ENCODE measurements at places on chromosomes 5 and 9. TPM values are rescaled to one million over a fixed set of nuclear protein-coding genes. Genes with fewer than 3 reads are reported as not detected.

DNA sequence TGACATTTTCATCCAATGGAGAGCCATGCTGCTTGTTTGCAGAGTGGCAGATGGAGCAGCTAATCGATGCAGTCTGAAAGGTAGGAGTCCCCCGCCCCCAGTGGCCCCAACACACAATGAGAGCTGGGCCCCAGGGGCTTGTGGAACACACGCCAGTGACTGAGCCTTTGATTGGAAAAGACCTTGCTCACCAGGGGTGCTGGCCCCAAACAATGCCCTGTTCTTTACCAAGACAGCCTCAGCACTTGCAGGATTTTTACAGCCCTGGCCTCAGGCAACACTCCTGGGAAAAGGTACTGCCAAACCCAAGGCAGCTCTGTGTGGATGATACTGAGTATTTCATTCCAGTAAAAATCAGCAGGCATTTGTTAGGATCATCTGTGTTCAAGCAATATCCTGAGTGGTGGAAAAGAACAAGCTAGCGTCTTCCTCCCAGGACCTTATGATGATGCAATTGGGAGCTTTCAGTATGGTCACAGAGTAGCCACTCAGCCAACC, 276.8 kb upstream of the CLINT1 start:
- no peak for DNase-seq

GRCh38 chr5:171649075-171649401, 136.6 kb upstream of the SMIM23 start:
- DNase-seq = no peak

DNA sequence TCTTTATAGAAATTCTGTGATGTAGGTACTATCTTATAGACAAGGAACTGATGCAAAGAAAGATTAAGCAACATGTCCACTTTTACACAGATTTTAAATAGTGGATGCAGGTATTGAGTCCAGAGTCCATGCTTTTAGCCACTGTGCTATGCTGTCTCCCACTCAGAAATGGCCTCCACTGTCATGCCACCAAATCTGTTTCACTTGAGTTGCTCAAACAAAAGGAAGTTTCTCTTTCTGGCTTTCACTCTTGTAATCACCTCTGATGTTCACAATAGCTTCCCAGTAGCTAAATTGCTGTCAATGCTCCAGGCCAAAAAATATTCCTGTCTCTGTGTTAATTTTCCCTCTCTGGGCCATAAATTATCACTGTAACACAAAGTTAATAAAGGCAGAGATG, 77.0 kb upstream of the RASA1 start:
- no peak for DNase-seq

- DNase-seq = no peak
These were observed 1.8 kb downstream of the AQP3 start for GRCh38 chr9:33445389-33446239.

DNA sequence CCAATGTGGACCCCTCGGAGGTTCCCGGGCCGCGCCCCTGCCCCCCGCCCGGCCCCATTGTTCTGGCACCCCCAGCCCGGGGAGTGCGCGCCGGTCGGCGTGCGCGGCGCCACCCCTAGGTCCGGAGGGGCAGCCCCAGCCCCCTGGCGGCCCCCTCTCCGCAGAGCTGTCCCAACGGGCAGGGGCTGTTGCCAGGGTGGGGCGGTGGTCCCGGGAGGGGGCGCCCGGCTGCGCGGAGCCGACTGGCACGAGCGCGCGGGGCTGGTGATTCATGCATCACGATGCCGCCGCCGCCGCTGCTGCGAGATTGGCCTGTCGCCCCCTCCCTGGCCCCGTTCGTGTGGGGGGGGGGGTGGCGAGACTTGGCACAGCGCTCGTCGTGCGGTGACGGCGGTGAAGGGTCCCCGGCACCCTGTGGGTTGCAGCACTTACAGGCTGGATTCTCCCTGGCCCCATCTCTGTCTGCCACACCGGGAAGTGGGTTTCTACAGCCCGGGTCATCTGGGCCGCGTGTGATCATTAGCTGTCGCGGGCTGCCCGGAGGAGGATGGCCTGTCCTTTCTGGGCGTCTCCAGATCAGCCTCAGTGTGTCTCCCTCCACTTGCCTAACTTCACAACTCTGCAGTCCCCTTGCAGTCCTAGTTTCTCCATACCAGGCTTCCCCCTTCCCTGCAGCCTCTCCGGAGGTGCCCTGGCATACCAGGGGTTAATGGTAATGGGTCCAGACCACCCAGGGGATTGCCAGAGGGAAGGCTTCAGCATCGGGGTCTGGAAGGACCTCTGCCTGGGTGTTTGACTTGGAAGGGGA, 858 bp downstream of the NCS1 start:
- DNase-seq = no peak

DNA sequence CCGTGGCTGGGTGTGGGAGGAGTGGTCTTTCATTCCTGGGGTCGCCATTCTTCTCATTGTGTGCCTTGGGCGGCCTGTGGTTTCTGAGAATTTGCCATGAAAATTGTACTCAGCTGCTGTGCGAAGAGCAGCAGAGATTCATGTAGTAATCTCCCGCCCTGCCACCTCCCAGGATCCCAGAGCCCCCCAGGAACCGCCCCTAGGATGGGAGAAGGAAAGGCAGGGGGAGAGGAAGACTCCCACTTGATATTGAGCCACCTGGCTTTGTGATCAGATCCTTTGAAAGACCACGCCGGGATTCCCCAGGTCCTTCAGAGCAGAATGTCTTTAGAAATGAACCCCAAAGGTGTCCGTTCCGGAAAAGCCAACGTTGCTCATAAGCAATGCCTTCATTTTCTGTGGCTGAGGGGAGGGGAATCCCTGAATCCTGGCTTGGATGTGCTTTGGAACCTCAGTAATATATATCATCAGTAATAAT, 27.6 kb downstream of the NEURL1B start:
- DNase-seq = no peak

GRCh38 chr9:32345243-32345642, 39.2 kb upstream of the ACO1 start:
- no peak for DNase-seq

DNA sequence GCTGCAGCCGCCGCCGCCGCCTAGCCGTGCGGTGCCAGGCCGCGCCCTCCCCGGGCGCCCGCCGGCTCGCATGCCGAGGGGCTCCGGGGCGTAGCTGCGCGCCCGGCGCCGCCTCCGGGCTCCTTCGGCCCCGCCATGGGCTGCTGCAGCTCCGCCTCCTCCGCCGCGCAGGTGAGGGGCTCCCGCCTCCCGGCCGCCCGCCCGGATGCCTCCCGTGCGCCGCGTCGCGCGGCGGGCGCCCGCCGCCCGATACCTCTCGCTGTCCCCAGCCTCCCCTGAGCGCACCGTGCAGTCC, 230 bp downstream of the SLC44A1 start:
- no peak for DNase-seq

GRCh38 chr5:130055572-130055971, 151.3 kb downstream of the CHSY3 start:
- DNase-seq = no peak

DNA sequence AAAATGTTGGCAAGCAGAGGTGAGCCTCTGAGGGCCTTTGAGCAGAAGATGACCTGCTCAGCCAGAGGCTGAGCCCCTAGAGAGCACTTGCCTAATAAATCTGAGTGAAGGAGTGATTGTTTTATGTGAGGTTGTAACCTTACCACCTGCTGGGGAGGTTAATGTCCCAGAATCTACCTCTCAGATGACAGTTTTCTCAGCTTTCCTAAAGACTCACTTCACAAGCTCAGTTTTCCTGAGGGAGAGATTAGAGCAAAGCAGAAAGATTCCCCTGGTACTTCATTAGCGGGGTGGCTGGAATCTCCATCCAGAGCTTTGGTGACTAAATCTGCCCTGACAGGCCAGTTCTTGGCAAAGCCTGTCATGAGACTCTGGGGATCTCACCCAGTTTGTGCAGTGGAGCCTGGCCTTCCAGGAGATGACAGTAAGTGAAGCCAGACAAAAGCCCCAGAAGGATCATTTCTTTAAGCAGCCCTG, 48.8 kb upstream of the GALNT10 start:
- DNase-seq = no peak

The ELAVL2 gene
- total RNA-seq = not detected

The SUB1 gene
- 82.2 TPM for total RNA-seq
